Motor neuron (in vitro differentiated cells): ENCODE measurements at places on chromosomes 6 and 20. TPM values are rescaled to one million over a fixed set of nuclear protein-coding genes. Genes with fewer than 3 reads are reported as not detected.

DNA sequence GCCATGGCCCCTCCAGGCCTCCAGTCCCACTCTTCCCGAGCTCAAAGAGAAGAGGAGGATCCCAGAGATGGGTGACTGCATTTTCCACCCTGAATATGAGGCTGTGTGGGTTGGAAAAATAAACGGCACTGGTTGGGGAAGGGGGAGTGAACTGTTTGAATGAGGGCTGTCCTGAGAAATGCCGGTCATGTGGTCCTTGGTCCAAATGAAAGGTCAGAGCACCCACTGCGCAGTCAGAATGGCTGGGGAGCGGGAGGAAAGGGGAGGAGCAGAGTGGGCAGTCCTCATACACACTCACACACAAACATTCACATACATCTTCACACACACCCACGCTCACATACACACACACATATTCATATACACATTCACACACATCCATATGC lies 83.1 kb downstream of the MRPL14 start:
- peak; percentile 19 for ATAC-seq

- no peak for ATAC-seq
Observed at GRCh38 chr6:20332441-20333006, 69.2 kb upstream of the E2F3 start.

Gene NKAIN2
- 24.8 and 40.3 TPM in 2 replicates for total RNA-seq

Gene TMEM217
- 0.57 and 0.73 TPM in 2 replicates for total RNA-seq

- peak; percentile 38 for ATAC-seq
Observed at GRCh38 chr6:20826378-20826777, 292.1 kb downstream of the CDKAL1 start.

Gene MUC22
- 0.13 TPM in 1 of 2 replicates, not detected in the other for total RNA-seq

Gene ZFP57
- total RNA-seq, result 0.09 and 0.17 TPM in 2 replicates

DNA sequence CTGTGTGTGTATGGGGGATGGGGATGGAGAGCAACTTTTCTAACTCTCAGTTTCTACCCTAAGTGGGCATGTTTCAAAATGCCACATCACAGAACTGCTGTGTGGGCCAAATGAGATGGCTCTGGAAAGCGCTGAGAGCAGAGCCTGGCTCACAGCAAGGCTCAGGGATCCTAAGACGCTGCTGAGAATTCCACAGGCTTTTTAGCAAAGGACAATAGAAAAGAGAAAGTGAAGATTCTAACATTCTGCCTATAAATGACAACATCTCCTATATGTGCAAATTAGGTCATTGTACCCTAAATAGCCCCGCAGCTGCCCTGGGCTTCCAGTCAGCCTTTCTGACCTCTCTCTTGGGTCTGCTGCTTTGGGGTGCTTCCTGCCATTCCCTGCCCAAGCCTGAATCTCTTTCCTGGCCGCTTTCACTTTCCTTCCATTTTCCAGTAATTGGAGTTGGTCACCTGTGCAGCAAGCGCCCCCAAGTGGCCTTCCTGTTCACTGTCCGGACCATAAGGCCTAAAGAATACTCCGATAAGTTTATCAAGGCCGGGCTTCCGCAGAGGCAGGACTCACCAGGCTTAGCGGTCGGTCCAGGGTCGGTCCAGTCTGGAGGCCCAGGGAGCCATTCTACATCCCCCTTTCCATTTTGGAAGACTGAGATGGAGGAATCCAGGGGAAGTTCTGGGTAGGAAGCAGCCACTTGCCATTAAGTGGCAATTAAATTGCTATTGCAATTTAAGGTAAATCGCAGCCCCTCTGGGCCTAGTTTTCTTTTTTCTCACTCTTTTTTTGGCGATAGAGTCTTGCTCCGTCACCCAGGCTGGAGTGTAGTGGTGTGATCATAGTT lies 6.7 kb upstream of the DDR1 start:
- peak; percentile 24 for ATAC-seq

GRCh38 chr6:23659125-23659524 lies 466.9 kb upstream of the NRSN1 start:
- peak; percentile 53 for ATAC-seq
